ENCODE measurements at places on chromosomes 4 and X.
A peak's percentile ranks its signal among the peaks of the same experiment; 100 is the strongest.

DNA sequence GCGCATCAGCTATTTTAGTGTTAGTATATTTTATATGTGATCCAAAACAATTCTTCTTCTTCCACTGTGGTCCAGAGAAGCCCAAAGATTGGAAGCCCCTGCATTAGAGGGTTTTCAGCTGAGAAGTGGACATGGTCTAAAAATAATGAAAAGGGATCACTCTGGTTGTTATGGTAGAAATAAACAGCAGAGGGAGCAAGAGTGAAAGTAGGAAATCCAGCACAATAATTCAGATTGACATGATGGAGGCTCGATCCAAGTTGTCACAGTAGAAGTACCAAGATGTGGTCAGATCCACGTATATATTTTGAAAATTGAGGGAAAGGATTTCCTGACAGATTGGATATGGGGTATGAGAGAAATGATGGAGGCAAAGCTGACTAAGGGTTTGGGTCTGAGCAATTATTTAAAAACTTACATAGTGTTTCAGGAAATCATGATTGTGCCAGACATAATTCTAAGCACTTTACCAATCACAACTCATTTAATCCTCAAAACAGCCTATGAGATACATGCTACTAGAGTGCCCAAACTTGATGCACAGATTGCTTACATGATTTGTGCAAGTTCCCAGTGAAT lies 17.0 kb upstream of the TMEM144 start:
- no peak overlapping the region for H3K27ac ChIP-seq
- DNase-seq, result no peak
- no peaks in the 10 kb centered on the region for H3K36me3 ChIP-seq

- H3K36me3 ChIP-seq, result no peaks in the 10 kb centered on the region
- no peak overlapping the region for H3K27ac ChIP-seq
- H3K4me1 ChIP-seq, result peaks cover 3% of the 10 kb centered on the region
- H3K4me3 ChIP-seq, result no peak overlapping the region
Measured at GRCh38 chr4:145186729-145187128, 6.3 kb upstream of the OTUD4 start.

DNA sequence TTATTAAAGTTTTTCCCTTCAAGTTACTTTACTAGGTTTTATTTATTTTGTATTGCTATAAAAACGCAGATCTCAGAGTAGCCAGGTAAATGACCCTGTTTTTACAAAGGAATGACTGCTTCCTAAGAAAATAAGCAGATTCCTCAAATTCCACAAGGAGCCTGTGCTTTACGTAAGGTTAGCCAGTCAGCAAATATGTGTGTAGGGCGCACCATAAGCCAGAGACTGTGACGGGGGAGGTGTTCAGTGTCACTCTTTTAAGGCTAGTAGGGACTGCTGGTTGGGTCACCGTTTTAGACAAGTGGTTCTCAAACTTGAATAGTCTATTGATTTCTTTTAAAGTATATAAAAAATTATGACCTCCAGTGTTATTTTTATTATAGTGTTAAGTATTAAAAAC lies 119.9 kb downstream of the ANK2 start:
- H3K4me3 ChIP-seq, result no peak overlapping the region
- H3K27ac ChIP-seq, result peak overlapping the region; percentile 89
- DNase-seq, result no peak
- peaks cover 34% of the 10 kb centered on the region for H3K4me1 ChIP-seq
- H3K27me3 ChIP-seq, result no peaks in the 10 kb centered on the region

GRCh38 chr4:149884529-149885181 lies 69.0 kb upstream of the IQCM start:
- H3K27me3 ChIP-seq, result no peaks in the 10 kb centered on the region
- H3K4me1 ChIP-seq, result peaks cover 6% of the 10 kb centered on the region
- DNase-seq, result no peak
- peak overlapping the region; percentile 77 for H3K27ac ChIP-seq

DNA sequence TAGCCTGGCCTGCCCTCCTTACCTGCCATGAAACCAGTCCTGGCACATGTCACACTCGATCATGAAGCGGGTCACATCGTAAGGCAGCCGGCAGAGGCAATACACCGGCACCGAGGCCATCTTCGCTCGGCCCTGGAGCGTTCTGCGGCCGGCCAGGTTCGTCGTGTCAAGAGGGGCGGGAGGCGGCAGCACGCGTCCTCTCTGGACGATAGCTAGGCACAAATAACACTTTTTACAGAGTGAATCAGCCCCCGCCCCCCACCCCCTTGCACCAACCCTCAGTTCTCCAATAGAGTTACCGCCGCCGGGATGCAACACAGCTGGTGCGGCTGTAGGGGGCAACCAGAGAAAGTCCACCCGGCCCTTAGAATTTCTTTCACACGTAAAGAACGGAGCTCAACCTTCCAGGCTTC lies 1.7 kb downstream of the PHF8 start:
- no peaks in the 10 kb centered on the region for H3K27me3 ChIP-seq
- no peak for DNase-seq
- peak overlapping the region; percentile 99 for H3K27ac ChIP-seq
- H3K36me3 ChIP-seq, result peaks cover 2% of the 10 kb centered on the region
- H3K4me1 ChIP-seq, result peaks cover 15% of the 10 kb centered on the region

Data from mesothelial cell of epicardium (in vitro differentiated cells).